ENCODE measurements at places on chromosomes 2 and 18. TPM values are rescaled to one million over a fixed set of nuclear protein-coding genes. Genes with fewer than 3 reads are reported as not detected.

PLB1 gene
- total RNA-seq, result 0.68 TPM

HAAO gene
- total RNA-seq, result 0.48 TPM

PJVK gene
- 0.58 TPM for total RNA-seq

TCF23 gene
- total RNA-seq, result not detected

ATRAID gene
- 118 TPM for total RNA-seq

NABP1 gene
- 95.5 TPM for total RNA-seq

GRCh38 chr2:216463148-216463547, 35.5 kb upstream of the RPL37A start:
- DNase-seq, result no peak

DNA sequence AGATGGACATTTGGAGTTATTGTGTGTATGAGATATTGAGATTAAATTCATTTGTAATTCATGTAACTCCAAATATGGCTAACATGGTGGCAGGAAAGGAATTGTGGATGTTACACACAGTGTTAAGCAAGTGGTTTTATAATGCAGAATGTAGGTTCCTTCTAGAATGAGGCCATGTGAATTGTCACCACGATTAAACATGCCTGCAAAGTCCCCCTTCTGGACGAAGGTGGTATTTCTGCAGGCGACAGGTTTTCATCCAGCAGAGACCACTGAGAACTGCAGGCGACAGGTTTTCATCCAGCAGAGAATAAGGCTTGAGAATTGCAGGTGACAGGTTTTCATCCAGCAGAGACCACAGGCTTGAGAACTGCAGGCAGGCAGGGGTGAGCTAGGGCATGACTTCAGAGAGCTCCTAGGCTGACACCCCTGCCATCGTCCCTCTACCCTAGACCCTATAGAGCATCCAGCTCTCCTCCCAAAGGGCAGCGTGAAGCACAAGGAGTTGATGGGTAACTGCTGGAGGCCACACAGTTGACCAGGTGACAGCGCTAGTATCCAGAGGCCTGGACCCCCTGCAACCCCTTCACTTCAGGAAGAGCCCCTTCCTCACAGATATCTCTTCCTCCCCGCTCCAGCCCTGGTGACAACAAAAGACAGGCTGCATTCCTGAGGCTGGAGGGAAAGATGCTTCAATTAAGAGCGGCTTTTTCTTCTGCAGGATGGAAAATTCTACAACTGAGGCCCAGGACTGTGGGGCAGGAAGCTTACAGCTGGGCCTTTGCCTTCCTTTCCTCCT, 175.8 kb downstream of the LOXHD1 start:
- peak; percentile 48 for DNase-seq

- no peak for DNase-seq
These were observed 78.2 kb downstream of the KCTD1 start for GRCh38 chr18:26470011-26470637.

GRCh38 chr18:55234366-55235093, 275.3 kb upstream of the CCDC68 start:
- peak; percentile 63 for DNase-seq

DNA sequence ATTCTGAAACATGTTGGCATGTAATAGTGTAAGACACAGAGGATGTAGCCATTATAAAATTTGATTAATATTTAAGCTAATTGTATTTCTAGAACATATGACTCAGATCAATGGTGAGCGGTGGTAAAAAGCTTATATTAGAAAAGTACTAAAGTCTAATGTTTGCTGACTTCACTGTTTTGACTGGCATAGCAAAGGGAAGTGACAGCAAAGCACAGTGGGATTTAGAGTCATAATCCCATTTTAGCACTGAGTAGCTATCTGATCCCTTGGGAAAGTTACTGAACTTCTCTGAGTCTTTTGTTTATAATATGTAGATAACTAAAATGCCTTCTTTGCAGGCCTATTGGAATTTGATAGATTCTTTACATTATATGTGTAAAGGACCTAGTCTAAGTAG, 60.4 kb downstream of the KIAA1328 start:
- DNase-seq, result no peak

DNA sequence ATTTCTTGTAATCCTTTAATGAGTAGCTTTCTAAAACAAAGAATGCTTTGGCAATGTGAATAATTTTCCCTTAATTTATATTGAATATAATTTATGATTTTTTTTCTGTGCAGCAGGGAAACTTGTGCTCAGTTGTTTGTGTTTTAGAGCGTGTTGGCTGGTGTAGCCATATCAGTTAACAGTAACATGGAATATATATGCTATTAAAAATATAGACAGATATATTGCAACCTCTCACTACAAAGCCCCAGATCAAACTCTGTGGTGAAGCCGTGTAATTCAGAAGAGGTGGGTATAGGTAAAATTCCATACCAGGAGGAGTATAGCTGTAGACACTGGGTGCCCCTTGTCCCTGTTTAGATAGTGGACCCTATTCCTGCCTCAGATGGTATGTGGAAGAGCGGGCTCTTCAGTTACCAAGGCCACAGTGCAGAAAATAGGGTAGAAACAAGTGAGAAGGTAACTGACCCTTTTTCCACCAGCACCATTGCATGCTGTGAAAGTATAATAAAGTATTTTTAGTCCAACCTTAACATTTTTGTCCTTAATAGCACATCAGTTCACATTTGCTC, 18.1 kb upstream of the RASGRP3 start:
- DNase-seq, result no peak

DNA sequence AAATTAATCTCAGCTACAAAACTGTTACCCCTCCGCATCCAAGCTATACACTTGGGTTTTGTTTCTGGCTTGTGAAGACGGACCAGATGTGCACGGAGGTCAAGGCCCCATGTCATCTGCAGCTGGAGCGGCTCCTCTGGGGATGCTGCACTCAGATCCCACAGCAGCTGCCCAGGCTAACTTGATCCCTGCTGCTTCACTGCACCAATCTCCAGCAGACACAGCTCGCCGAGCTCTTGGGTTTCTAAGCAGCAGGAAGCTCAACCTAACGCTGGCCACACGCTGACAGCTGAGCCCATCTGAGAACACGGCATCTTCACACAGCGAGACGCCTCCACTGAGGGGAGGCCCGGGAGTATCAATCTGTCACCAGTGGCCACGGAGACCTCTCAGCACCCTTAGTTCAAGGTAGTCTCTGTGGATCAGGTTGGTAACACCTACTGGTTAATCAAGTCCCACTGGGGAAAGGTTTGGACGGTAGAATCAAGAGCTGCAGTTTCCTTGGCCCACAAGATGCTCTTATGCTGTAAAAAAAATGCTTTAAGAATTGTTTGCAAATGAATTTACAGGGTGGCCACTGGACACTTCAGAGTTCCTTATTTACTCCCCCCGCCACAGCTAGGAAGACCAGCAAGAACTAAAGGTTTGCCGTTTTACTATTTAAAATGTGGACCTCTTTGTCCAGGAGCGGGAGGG, 67.5 kb downstream of the EMILIN2 start:
- no peak for DNase-seq

- no peak for DNase-seq
These were observed 120.6 kb downstream of the PTRHD1 start for GRCh38 chr2:24672589-24672988.

GRCh38 chr2:36446294-36446693, 90.7 kb downstream of the CRIM1 start:
- no peak for DNase-seq

DNA sequence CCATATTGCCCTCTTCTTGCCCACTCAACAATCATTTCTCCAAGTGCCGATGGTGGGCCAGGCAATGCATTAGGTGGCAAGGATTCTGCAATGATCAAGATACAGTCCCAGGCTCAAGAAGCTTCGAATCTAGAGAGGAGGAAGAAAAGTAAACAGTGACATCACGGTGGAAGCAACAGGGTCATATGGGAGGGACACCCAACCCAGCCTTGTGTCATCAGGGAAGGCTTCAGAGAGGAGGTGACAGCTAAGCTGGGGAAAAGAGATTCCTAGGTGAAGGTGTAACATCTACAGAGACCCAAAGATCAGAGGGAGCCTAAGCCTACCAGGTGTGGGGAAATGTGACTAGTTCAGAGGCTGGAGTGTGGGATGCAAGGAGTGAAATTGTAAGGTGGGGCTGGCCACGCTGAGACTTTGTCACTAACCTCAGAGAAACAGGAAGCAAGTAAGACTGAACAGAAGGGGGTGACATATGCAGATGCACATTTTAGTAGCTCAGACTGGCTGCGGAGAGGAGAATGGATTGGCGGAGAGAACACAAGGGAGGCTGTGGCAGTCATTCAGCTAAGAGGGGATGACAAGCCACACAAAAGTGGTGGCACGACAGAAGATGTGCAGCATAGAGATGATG, 104.9 kb downstream of the ANKRD44 start:
- no peak for DNase-seq

- DNase-seq, result peak; percentile 19
These were observed 51.8 kb downstream of the LIMS1 start for GRCh38 chr2:108586116-108586515.

DNA sequence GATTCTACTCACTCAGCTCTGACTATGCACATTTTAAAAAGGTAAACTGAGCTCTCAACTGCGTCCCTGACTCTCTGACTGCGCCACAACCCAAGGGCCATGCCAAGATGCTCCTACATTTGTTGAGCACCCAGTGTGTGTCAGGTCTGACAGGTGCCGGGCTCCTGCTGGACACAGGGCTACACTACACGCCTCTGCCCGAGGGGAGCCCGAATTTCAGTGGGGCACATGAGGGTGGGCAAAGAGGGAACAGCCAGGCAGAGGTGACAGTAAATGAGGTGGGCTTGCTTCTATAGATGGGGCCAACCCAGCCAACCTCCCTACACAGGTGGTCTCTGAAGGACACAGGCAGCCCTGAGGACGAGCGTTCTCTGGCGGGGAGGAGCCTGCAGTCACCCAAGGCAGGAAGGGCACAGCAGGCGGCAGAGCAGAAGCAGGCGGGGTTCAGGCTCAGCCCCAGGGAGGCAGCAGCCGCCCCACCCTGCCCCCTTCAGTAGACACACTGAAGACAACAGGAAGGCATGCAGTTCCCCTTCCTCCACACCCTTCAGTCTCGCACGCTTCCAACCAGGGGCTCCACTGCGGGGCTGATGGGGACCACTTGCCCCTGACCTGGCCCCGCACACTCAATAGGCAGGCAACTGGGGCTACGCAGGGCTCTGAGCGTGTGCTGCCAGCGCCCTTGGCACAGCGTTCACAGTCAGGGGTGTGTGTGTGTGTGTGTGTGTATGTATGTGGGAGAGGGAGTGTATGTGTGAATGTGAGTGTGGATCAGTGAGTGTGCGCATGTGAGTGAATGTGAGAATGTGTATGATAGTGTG, 98.4 kb downstream of the UXS1 start:
- no peak for DNase-seq

DNA sequence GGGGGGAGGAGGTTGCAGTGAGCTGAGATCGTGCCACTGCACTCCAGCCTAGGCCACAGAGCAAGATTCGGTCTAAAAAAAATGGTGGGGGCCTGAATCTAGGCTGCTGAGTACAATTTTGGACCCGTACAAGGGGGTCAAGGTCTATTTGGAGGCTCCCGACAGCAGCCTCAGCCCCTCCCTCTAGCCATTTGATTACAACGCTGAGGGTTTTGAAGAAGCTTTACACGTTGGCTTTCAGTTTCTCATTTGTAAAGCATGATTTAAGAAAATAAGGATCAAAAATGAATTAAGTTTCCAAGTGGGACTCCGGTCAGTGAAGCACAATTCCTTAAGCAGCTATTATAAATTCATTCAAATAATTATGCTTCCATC, 133.9 kb downstream of the TGIF1 start:
- no peak for DNase-seq

GRCh38 chr2:212227755-212228154, 310.8 kb downstream of the ERBB4 start:
- peak; percentile 6 for DNase-seq

DNA sequence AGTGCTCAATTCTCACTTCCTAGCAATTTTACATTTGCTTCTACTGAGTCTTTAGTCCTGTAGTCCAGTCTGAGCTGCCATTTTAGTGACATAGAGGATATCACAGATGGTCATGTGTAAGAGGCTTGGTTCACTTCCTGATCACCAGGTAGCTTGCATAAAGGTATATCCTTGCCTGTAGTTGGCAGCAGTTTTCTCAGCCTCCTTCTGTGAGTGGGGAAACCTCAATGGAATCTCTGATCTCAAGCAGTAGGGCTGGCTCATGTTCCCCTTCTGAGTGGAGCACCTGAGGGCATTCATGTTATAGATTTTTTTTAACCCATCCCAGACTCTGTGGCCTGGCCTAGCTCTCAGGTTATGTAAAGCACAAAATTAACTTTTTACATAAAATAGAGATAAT, 278.4 kb downstream of the RDH14 start:
- no peak for DNase-seq

- no peak for DNase-seq
These were observed 1389.7 kb downstream of the DSC3 start for GRCh38 chr18:29652797-29653196.

DNA sequence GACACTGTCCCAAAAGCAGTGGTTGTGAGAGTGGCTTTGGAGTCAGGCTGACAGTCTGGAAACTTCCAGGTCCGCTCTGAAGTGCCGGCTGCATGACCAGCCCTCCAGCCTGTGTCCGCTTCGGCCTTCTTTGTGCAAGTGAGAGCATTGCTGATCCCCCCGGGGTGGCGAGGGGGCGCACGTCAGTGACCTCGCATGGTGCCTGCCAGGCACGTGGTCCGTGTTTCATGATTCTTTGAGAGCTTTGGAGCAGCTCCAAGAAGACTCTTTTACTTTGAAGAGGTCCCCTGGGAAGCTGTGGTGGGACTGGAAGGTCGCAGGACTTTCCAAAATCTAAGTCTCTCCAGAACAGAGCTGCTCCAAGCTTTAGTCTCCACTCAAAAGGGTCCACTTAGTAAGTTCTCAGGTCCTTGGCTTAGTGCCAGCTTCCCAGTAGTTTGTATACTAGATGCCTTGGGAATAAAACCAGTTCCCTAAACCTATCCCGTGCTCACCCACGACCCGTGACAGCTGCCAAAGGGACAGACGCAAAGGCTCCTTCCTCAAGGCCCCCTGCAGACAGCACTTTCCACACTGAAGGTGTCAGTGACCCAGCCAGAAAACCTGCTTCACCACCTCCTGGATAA, 68.8 kb downstream of the ADI1 start:
- no peak for DNase-seq

GRCh38 chr2:217049956-217050355, 190.1 kb upstream of the TNP1 start:
- DNase-seq, result no peak

- DNase-seq, result no peak
These were observed 692 bp upstream of the TSHZ1 start for GRCh38 chr18:75209951-75210258.

- DNase-seq, result no peak
These were observed 45.5 kb upstream of the LOXHD1 start for GRCh38 chr18:46702471-46702870.

DNA sequence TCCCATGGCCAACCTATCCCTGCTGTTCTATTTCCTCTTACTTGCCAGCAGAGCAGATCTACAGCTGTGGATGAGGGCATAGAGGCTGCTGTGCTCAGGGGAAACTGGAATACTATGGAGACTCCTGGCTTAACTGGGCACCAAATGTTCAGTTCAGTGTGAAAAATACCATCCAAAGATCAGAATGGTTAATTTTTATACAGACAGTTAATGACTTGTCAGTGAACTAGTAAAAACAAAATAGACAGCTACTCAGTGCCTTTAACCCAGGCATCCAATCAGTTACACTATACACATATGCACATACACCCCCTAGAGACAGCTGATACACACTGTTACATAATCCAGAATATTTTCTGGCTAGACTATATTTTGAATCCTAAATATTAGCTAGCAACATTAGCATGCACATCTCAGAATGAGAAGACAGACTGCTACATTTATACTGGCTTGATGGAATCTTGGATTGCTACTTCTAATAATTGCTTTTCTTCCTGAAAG, 59.1 kb upstream of the WIPF1 start:
- DNase-seq, result no peak

- DNase-seq, result no peak
These were observed 488.2 kb upstream of the RAB6C start for GRCh38 chr2:129491308-129491707.
